ENCODE measurements at places on chromosomes 2 and 18.

DNA sequence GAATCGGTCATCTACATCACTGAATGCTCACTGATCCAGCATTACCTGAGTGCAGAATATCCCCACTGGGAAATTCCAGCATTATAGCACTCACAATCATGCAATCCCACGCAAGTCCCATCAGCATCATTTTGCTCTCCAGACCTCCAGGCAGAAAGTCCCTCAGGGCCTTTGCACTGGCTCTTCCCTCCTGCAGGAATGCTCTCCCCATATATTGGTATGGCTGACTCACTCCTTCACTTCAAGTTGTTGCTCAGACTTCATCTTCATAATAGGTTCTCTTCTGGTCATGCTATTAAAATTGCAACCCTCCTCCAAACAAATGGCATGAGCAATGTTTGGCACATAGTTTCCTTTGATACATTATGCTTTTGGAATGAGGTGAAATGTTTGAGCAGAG is 64.7 kb upstream of the CELF4 start:
- no peak for DNase-seq

DNA sequence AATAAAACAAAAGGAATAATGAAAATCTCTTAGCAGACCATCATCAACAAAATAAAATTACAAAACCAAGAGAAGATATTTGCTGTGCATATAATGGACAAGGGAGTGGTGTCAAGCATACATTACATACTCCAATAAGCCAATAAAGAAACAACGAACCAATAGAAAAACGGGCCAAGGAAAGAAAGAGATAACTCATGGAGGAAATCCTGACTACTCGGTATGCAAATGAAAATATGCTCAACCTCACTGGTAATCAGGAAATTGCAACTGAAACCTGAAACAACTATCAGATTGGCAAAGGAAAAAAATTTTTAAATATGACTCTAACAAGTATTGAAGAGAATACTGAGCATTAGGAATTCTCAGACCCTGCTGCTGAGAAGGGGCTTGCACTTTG is 84.7 kb downstream of the BCL2 start:
- DNase-seq: no peak

- no peak for DNase-seq
Observed at GRCh38 chr2:86216575-86217555, 17.6 kb downstream of the MRPL35 start.

DNA sequence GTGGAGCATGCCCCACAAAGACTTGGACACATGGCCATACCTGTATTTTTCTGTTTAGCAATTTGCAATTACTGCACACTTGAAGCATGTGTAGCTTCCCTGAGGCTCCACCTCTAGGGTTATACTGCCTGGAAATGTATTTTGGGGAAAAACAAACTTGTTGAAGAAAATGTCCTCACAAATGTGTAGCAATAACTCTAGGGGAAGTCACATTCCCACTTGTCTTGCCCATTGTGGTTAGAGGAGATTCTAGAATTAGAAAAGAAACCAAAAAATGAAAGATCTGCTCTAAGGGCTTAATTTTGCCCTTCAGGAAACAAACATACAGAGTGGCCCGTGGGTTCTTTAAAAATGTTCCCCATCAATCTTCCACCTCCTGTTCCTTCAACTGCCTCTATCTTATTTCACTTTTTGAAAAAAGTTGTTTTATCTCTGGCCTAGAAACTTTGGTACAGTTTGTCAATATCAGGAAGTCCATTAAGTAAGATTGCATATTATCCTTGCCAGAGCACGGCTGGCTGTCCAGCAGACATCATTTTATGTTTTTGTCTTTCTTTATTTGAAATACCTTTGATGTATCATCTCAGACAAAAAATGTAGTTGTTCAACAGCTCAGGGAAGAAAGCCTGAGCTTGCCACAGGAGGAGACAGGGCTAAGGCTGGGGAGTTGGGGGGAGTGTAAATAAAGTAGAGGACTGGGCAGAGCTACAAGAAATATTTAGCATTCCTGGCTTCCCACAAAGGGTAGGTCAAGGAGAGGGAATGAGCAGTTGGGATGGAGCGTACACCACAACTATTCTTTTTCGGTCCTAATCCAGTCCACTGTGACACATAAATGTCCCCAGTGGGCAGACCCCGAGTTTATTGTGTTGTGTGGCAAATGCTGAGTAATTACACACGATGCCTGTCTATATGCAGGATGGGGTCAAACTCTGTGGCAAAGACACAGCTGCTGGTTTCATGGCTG is 96.8 kb upstream of the CDC42EP3 start:
- DNase-seq: no peak

DNA sequence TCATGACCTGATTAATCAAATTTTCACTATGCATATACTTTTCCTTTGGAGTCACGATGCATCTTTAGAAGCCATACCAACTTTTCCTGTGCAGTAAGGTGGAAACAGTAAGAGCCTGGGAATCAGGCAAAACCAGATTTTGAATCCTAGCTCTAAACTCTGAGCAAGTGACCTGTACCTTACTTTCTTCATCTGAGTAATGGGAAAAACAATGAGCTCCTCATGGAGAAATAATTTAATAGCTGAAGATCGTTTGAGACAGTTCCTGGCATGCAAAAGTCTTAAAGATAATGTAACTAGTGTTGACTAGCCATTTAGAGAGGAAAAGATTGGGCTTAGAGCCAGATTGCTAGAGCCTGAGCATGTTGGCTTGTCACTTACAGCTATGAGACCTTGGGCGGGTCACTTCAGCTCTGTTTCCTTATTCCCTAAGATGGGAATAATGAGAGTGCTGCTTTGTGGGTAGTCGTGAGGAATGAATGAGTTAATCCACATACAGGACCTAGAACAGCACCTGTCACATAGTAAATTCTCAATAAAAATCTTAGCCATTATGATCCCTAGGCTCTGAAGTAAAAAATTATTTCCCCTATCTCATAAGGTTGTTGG is 17.7 kb upstream of the CCNYL1 start:
- no peak for DNase-seq

DNA sequence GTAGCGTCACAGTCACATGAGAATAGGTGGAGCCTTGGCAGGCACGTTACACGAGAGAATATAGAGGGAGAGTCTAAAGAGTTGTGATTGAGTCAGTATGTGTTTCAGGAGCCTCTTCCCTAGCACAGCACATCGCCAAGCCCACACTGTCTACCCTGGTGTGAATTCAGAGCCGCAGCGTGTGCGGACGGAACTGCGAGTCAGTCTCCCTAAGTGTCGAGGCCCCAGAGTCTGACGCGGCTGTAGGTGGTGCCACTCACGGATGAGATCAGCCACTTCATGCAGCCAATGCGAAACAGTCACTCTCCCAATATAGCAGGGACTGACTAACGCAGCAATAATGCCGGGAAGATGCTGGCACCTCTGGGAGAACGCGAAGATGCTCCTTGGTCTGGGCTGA is 587.3 kb upstream of the ID2 start:
- DNase-seq: no peak

GRCh38 chr2:17429130-17429529 is 89.1 kb downstream of the RAD51AP2 start:
- no peak for DNase-seq

DNA sequence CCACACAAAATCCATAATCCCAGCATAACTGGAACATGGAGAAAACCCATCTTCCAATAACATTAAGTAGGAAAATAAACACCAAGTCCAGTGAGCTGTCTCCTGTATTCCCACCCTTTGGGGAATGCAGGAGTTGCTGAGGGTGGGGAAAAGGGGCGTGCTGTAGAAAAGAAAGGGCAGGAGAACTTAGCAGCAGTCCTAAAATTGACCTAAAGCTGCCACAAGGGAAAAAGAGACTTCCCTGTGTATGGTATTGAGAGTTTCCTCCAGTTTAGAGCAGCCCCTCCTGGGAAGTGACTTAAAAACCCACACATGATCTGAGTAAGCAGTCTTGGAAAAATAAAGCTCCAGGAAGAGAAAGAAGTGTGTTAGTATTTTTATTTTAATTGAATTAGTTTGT is 428.8 kb downstream of the THSD7B start:
- no peak for DNase-seq

GRCh38 chr2:149040451-149040850 is 2.0 kb downstream of the LYPD6B start:
- peak; percentile 44 for DNase-seq

All from stimulated activated CD4-positive, alpha-beta T cell treated with anti-CD3 and anti-CD28 coated beads, Interleukin-12 subunit alpha, Interleukin-12 subunit beta, amount 100 ng/mL, for 24 hours (primary cell).